Activated naive CD4-positive, alpha-beta T cell treated with anti-CD3 and anti-CD28 coated beads for 36 hours (primary cell): ENCODE measurements at places on chromosomes 1 and 21. TPM values are rescaled to one million over a fixed set of nuclear protein-coding genes. Genes with fewer than 3 reads are reported as not detected.

PCBP3 gene
- total RNA-seq: 10.0 TPM

DNA sequence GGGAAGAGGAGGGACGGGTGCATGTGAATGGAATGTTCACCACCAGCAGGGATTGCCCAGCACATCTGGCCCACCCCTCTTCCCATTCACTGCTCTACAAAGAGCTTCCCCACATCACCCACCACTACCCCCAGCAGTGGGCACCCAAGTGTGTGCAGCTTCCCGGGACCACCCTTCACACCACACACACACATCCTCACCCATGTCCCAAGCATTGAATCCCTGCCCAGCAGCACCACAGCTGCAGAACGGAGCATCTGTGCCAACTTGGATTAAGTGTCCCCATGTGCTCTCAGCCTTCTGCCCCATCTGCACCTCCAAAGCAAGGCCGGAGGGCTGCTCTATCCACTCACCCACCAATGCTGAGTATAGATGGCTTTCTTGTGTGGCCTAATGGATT is 141.4 kb downstream of the PSMG1 start:
- DNase-seq: no peak

DNA sequence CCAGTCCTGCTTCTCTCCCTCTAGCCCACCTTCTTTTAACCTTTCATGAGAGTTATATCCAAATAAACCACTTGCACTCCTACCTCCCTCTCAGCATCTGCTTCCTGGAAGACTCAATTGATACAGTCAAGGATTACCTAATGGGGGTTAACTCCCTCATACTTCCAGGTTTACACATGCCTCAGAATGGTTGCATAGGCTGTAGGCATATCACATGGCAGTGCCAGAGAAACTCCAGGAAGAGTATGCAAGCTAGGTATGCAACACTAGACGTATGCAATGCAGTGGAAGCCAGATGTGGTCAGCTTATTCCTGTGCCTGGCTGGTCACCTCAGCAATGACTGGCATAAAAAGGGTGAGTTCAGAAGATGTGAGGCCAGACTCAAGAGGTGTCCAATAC is 32.7 kb upstream of the VANGL1 start:
- DNase-seq: no peak

- DNase-seq: no peak
Observed at GRCh38 chr1:8660411-8660828, 157.0 kb downstream of the RERE start.

- no peak for DNase-seq
Observed at GRCh38 chr1:176051902-176052518, 155.1 kb downstream of the COP1 start.

- no peak for DNase-seq
Observed at GRCh38 chr1:10229903-10230302, 19.5 kb downstream of the KIF1B start.

DNA sequence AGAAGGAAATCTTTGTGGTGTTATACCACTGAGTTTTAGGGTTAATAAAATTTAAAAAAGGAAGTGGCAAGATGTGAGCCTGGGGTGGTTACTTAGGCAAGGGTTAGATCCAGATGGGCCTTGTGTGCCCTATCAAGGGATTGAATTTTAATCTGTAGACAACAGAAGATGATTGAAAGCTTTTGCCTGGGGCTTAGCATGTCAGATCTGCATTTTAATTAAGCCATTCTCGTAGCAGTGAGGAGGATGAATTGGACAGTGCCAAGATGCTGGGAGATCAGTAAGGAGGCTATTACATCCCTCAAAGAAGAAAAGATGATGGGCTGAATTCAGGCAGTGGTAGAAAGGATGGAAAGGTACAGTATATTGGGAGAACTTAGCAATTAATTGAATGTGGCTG is 42.3 kb downstream of the HMGB4 start:
- no peak for DNase-seq

DNA sequence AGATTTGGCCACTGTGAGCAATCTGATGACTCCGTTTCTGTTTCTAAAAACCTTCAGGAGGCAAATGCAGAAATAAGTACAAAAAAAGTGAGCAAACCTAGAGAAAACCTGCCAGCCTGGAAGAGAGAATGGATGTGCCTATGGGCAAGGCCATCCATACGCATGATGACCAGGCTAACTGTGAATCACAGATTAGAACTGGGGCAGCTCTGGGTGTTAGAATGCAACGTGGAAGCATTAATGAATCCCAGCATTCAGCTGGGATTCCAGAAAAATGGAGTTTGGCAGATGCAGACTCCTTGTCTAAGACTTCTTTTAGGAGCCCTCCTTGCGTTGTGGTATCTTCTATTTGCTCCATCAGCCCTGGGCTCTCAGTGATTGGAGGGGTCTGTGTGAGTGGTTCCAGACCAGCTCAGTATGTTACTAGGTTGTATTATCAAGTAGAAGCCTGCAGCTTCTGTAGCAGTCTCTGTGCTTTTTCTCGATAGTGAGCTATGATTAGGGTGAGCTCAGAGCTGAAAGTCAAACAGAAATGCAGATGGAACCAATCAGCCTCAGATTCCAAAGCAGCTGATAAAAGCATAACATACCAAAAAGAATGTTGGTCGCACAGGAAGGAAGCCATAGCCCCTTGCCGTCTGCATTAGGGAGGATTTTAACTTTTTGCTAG is 154.0 kb downstream of the PSMG1 start:
- no peak for DNase-seq

DNA sequence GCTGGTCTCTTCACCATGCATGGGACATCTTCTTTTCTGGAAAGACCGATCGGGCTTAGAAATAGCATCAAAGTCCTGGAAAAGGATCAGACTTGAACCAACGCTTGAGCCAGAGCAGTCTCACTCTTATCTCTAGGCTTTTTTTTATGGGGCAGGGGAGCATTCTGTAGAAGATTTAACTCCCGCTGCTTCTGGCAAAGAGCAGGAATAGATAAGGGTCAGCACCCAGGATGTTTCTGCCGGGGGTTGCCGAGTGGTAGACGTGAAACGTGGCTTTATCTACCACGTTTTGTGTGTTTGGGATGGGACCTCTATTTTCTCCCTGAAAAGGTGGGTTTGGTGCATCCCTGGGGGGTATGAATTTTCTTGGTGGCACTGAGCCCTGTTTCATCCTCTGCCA is 18.8 kb downstream of the SPSB1 start:
- DNase-seq: no peak

GRCh38 chr1:232227306-232227705 is 402.6 kb downstream of the SIPA1L2 start:
- DNase-seq: no peak
